Cardiac fibroblast (primary cell): ENCODE measurements at places on chromosomes 5 and 9.

GRCh38 chr9:26971721-26972120 lies 15.5 kb downstream of the IFT74 start:
- no peak for DNase-seq

DNA sequence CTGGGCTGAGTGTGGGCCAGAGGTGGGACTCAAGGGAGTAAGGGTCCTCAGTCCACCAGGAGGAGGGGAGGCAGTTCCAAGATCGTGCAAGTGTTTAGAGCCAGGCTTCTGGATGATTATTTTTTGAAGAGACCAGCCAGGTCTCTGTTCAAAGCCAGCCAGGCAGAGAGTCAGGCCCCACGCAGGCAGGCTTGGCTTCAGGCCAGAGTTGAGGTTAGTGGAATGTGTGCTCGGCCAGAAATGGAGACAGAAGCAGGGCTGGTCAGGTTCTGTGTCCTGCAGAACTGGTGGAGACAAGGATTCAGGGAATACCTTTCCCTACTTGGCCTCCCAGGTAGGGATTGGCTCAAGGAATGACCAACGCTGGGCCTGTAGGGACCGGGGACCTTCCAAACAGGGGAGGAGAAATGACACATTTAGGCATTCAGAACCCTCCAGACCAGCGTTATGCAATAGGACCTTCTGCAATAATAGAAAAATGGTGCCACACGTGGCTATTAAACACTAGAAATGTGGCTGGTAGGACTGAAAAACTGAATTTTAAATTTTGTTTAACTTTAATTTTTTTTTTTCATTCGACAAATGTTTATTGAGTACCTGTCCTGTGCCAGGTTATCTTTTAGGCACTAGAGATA lies 106.2 kb downstream of the CMYA5 start:
- peak; percentile 8 for DNase-seq

- peak; percentile 51 for DNase-seq
These were observed 1.4 kb downstream of the ZFR start for GRCh38 chr5:32443145-32443540.

GRCh38 chr9:129284607-129285291 lies 106.7 kb upstream of the IER5L start:
- no peak for DNase-seq

GRCh38 chr5:158809310-158809850 lies 290.3 kb downstream of the EBF1 start:
- DNase-seq = no peak

- no peak for DNase-seq
These were observed 6.8 kb downstream of the TLX3 start for GRCh38 chr5:171315925-171316257.

GRCh38 chr5:31225118-31225517 lies 31.6 kb downstream of the CDH6 start:
- DNase-seq = no peak
